ENCODE measurements at places on chromosomes 2 and 18.

- DNase-seq = peak; percentile 82
These were observed 1.1 kb downstream of the CYBRD1 start for GRCh38 chr2:171523088-171524017.

DNA sequence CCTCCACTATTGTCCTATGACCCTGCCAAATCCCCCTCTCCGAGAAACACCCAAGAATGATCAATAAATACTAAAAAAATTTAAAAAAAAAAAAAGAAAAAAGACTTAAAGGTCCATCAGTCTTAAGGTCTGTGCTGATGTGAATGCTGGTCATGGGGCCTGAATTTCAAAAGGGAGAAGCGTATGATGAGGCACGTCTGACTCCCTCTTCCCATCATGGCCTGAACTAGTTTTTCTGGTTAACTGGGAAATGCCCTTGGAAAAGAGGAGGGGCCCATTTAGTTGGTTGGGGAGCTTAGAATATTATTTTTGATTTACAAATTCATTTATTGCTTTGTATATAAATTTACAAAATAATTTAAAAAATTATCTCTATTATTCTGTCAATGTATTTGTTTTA lies 291.0 kb upstream of the CDH19 start:
- no peak for DNase-seq

GRCh38 chr2:84899304-84900204 lies 5.9 kb upstream of the TMSB10 start:
- no peak for DNase-seq

DNA sequence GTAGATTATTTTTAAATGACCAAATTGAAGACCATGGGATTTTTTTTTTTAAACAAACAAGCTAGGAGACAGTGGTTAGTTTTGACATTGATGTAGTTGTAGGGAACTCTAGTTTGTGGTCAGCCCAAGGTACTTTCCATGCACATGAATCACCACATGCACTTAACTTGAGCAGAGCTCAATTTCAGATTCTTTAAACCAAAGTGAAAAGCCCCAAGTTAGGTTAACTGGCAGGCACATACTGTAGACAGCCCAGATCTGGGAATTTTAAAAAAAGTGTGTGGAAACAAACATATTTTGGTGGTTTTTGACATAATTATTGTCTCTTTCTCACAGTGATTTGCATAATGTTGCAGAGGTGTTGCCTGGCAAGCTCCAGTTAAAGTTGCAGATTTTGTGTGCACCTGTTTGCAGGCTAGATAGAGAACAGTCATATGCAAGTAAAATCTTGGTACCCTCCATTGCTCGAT lies 88.4 kb downstream of the BCL2L11 start:
- no peak for DNase-seq

Data from breast epithelium (tissue), 4 donors.